ENCODE measurements at places on chromosomes 2 and 18.

- no peak for DNase-seq
Observed at GRCh38 chr2:197633109-197633657, 42.2 kb downstream of the RFTN2 start.

GRCh38 chr2:74222300-74222650 lies 23.9 kb downstream of the MTHFD2 start:
- no peak for DNase-seq

DNA sequence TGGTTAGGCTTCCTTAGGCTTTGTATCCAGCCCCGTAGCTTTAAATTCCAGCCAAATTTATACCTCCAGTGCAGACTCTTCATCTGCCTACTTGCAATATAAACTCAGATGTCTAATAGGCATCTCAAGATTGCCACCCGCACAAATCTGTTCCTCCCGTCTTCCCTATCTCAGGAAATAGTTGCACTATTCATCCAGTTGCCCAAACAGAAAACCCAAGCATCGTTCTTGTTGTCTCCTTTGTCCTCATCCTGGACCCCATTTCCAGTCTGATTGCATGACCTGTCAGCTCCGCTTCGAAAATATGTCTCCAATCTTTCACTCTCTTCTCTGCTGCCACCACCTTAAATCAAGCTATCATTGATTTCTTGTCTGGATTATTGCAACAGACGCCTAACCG lies 2.3 kb downstream of the FKBP1B start:
- DNase-seq: no peak

- DNase-seq: no peak
Observed at GRCh38 chr18:26059357-26059756, 31.1 kb downstream of the SS18 start.

GRCh38 chr2:64426183-64426952 lies 27.6 kb upstream of the LGALSL start:
- no peak for DNase-seq

Data from COLO829 (cell line).